ENCODE measurements at places on chromosomes 2 and 18.

DNA sequence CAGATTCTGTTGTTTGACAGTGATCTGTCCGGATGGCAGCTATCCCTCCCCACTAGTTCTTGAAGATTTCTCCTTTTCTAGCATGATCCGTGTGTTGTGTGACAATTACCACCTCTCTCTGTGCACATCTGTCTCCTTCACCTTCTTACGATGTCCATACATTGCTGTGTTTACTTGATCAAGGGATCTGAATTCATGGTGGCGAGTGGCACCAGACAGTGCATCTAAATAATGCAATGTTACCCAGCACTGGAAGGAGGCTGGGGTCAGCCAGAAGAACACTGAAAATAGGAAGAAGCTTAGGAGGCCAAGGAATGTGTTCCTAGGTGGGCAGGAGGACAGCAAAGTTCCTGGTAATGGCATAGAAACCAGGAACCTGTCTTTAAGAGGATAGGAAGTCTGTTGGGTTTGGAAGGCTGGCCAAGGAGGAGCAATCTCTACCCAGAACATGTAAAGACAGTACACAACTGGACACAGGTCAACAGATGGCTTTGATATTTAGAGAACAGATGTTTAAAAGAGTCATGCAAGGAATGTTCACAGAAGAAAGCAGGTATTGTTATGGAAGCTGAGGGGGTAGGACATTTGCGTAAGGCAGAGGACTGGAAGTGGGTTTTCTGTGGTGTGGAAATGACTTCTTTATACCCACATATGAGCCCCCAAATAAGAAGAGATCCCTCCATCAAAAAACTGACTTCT, 126.4 kb downstream of the HRH4 start:
- no peak for DNase-seq

DNA sequence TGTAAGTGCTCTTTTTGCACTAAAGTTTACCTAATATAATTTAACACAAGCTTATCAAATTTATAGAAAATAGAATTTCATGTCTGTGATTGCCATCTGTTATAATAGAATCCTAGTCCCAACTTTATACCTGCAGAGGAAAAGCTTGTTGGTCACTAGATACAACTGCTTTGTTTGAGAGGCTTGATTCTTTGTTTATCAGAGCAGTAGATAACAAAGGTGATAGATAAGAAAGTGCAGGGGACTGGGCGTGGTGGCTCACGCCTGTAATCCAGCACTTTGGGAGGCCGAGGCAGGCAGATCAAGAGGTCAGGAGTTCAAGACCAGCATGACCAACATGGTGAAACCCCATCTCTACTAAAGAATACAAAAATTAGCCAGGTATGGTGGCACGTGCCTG, 528.0 kb downstream of the STK39 start:
- DNase-seq = no peak

GRCh38 chr2:240023792-240024191, 1.4 kb downstream of the NDUFA10 start:
- DNase-seq = no peak

GRCh38 chr2:39135690-39136259, 14.9 kb upstream of the SOS1 start:
- no peak for DNase-seq

DNA sequence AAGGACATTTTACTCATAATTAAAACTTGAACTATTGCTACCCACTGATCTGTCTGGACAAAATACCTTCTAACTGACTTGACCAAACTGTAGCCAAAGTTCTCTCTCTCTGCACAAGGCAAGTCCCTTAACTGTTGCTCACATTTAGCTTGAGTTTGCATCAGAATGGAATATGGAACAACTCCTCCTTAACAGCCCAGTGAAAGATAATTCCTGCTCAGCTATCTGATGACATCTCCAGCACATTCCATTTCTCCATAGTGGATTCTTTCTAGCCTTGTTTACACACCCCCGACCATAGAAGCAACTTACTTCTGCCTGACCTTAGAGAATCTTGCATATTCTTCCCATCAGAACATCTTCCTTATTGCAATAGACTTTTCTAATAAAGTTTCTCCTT, 317.2 kb upstream of the CDH2 start:
- no peak for DNase-seq

DNA sequence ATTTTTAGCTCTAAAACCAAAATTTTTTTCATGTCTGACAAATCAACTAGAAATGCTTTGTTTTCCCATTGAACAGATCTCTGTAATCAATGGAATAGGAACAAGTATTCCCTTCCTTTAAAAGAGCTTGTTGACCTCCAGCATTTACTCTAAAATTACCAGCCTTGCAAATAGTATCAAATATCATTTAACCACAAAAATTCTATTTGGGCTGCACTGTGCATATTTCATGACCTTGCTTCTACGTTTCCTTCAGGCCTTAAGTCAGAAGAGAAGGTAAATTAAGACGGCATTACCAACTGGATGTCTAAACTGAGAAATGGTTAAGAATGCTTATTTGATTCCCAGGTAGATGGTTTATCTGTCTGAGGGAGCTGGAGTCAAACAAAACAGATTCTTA, 33.3 kb upstream of the NRXN1 start:
- no peak for DNase-seq

- DNase-seq = no peak
Measured at GRCh38 chr2:132255714-132256113, 94.0 kb upstream of the ANKRD30BL start.

GRCh38 chr2:95031726-95032116, 6.2 kb downstream of the MAL start:
- no peak for DNase-seq

GRCh38 chr2:173793709-173794565, 171.2 kb downstream of the SP3 start:
- no peak for DNase-seq
